ENCODE measurements at places on chromosomes 13 and 19.
A peak's percentile ranks its signal among the peaks of the same experiment; 100 is the strongest.

DNA sequence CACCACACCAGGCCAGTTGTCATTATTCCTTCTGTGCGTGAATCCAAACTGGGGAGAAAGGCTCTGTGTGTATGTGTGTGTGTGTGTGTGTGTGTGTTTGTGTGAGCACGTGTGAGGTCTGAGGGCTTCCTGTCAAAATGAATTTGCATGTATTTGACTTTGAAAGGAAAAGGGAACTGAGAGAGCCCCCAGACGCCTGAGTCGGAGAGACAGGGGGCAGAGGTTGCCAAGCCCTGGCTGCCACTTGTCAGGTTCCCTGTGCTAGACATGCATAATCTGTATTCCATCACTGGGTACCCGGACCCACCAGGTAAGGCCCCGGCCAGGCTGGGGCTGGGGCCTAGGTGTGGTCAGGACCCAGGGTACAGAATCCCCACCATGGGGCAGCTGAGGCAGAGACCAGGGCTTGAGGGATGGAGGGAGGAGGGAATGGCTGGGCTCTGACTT is at the start of gene CLEC17A:
Gene CLEC17A (plus strand): TSS at position 191 of the 447 bp plus-strand sequence. CDS start 77 bp downstream, at position 268.
- DNase-seq, result no peak

DNA sequence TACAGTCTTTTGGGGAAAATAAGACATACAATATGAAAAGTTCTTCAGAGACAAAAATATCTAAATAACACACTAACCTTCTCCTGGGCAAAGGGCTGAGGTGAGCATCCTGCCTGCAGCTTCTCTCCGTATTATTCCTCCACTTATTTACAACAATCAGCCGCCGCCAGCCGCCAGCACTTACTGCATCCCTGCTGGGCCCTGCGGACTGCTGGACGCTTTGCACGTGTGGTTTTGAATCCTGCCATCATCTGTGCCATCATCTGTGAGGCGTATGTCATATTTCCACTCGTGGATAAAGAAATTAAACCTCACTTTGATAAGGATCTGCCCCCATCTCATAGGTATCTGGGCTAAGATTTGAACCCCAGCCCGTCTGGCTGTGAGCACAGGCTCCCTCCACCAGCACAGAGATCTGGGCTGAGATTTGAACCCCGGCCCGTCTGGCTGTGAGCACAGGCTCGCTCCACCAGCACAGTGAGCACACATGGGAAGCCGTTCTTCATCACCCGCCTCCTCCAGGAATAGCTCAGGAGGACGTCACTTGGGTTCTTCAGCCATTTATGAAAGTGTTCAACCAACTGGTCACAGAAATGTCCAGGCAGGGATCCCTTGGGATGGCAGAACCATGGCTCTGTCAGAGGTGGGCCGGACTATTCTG is 35.2 kb upstream of the TUBGCP3 start:
- no peak for DNase-seq

GRCh38 chr13:29104461-29104860 is 284.3 kb downstream of the MTUS2 start:
- no peak for DNase-seq

DNA sequence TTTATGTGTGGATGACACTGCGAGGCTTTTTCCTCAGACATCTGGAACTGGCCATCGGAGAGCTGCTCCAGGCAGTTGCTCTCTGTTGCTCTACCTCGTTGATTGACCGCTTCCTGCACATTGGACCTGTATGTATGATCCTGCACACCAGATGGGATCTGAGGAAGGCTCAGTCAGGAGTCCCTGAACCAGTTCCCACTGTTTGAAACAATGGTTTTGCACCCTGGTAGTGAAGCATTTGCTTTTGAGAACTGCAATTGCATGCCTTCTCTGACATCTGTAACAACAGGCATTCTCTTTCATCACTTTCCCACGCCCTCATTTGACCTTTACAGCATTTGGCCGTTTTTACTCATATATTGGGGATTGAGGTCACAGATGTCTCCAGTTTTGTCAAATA is 61.1 kb upstream of the NPAS1 start:
- no peak for DNase-seq

- DNase-seq, result no peak
Measured at GRCh38 chr13:76522083-76522755, 364.0 kb downstream of the KCTD12 start.

DNA sequence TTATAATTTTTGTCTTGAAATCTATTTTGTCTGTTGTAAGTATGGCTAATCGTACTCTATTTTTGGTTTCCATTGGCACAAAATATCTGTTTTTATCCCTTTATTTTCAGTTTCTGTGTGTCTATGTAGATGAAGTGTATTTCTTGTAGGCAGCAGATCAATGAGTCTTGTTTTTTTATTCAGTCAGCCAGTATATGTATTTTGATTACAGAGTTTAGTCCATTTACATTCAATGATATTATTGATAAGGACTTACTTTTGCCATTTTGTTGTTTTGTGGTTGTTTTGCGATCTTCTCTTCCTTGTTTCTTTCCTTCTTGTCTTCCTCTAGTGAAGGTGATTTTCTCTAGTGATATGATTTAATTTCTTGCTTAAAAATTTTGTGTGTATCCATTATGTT is 336.3 kb upstream of the SPRY2 start:
- no peak for DNase-seq

- peak; percentile 71 for DNase-seq
Measured at GRCh38 chr19:18785179-18786124, 5.7 kb downstream of the COMP start.

DNA sequence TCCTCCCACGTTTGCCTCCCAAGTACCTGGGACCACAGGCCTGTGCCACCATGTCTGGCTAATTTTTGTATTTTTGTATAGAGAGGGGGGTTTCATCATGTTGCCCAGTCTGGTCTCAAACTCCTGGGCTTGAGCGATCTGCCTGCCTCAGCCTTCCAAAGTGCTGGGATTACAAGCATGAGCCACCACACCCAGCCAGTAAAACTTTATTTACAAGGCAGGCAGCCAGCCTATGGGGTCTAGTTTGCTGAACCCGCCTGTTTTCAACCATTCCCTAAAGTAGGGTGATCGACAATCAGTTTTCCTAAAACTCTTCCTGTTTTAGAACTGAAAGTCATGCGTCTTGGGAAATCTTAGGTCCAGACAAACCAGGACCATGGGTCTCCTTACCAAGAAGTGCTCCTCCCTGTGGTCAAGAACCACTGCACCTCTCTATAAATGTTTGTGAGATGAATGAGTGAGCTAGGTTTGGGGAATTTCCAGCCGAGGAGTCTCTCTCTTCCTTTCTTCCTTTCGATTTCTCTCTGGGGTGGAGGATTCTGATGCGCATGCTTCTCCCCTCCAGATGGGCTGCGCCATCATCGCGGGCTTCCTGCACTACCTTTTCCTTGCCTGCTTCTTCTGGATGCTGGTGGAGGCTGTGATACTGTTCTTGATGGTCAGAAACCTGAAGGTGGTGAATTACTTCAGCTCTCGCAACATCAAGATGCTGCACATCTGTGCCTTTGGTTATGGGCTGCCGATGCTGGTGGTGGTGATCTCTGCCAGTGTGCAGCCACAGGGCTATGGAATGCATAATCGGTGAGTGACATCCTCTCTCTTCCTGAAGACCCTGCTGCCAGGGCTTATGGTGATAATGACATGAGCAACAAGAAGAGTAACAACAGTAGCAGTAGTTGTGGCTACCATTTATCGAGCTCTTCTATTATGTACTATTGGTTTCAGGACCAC is 38.7 kb downstream of the ADGRE1 start:
- peak; percentile 5 for DNase-seq

- DNase-seq, result no peak
Measured at GRCh38 chr13:113555141-113555540, 29.4 kb upstream of the TFDP1 start.

DNA sequence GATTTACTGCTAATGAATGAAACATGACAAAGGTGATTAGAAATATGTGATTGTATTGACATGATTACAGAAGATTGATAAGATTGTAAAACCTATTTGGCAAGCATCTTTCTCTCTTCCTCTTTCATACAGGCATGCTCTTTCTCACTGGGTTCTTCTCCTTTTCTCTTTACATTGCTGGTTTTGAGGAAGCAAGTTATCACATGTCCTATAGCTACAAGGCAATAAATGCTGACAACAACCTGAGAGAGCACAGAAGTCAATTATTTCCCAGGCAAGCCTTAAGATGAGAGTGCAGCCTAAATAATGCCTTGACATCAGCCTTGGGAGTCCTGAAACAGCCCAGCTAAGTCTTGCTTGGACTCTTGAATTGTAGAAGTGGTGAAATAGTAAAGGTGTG is 875.0 kb downstream of the SLITRK1 start:
- no peak for DNase-seq

- DNase-seq, result no peak
Measured at GRCh38 chr19:33659835-33660234, 38.1 kb downstream of the CHST8 start.

DNA sequence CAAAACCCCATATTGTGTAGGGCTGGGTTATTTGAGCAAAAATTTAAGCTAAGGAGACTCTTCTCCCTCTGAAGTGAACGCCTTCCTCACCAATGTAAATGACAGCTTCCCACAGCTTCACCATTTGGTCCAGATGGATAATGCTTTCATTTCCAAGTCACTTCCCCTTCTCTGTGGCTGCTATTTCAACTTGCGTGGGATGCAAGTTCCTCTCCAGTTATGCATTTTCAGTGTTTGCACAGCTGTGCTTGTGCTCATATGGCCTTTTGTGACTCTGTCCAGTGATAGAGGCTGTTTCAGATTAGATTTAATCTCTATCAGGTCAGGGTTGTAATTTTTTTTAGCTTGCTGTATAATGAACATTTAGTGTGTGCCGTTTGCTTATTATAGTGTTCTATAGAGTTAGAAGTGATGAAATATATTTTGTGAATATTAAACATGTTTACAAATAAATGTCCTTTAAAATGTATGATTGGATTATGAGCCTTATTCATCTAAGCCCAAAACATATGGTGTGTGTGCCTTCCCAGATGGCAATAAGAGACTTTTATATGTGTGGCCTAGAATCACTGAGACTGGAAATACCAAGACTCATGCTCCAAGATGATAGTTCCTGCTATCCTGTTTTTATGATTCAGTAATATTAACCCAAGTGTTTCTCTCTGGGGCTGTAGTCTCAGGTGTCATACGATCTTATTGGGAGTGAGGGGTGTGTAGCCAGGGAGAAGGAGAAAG is 86.6 kb downstream of the TNFRSF19 start:
- no peak for DNase-seq

- no peak for DNase-seq
Measured at GRCh38 chr19:29860492-29860891, 48.7 kb downstream of the CCNE1 start.

DNA sequence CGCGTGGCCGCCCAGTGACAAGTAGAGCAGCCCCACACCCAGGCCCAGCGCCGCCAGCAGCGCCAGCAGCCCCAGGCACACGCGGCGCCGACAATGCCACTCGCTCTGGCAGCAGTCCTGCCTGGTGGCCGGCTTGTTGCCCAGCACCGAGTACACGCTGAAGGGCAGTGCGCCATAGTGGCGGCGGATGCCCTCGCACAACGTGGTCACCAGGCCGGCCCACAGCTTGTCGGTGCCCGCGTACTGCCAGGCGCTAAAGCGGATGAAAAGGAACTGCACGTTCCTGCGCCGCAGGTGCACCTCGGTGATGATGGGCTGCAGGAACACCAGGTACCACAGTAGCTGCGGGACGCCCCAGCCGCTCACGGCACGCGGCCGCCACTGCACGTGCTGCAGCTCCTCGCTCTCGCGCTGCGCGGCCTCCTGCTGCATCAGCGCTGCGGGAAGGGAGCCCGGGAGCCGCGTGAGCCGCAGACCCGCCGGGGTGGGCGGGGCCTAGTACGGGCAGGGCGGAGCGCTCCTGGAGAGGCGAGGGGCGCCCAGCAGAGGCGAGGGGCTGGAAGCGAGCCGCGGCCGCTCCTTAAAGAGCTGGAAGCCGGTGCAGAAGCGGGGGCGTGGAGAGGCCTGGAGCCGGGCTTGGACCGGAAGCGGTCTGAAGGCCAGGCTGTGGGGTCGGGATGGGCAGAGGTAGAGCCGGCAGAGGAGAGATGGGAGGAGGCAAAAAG is 7.3 kb downstream of the NKPD1 start:
- DNase-seq, result no peak

DNA sequence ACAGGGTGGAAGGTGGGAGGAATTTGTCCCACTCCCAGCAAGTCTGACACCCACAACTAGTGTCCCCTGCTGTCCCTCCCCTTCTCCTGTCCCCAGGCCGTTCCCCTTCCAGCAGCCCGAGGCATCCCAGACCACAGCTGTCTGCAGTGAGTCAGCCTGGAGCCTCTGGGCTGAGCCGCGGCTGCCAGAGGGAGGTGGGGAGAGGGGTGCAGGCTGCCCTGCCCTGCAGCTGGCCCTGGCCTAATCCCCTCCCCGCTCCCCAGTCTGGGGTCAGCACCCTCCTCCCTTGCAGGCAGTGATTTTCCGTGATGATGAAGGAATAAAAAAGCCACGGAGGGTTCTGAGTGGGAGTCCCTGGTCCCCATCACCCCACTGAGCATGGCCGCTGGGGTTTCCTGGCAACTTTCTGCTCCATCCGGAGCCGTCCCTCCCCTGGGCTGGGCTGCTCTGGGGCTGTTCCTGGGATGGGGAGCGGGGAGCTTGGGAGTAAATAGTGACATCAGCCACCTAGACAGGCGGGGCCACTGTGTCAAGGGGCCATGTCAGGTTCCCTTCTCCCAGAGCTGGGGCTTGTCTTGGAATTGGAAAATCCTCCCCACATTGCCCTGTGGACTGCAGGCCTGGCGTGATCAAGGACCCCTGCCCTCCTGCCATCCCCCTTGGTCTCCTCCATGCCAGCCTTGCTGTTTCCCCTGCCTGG is 16.8 kb downstream of the SPC24 start:
- DNase-seq, result no peak

DNA sequence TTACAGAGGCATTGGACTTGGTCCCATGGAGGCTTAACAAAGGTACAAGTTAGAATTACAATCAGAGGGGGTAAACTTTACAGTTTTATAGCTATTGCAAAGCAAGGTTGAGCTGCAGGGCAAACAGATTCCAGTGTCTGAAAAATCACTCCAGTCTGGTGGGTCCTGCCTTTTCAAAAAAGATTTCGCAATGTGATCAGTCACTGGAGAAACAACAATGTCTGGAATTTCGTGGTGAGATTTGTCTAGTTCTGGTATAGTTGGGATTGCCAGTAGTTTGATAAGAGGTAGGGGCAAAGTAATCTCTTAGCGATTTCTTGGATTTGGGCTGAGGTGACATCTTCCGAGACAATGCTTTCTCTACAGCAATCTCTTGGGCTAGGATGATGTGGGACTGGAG is 1198.2 kb upstream of the PCDH9 start:
- no peak for DNase-seq

DNA sequence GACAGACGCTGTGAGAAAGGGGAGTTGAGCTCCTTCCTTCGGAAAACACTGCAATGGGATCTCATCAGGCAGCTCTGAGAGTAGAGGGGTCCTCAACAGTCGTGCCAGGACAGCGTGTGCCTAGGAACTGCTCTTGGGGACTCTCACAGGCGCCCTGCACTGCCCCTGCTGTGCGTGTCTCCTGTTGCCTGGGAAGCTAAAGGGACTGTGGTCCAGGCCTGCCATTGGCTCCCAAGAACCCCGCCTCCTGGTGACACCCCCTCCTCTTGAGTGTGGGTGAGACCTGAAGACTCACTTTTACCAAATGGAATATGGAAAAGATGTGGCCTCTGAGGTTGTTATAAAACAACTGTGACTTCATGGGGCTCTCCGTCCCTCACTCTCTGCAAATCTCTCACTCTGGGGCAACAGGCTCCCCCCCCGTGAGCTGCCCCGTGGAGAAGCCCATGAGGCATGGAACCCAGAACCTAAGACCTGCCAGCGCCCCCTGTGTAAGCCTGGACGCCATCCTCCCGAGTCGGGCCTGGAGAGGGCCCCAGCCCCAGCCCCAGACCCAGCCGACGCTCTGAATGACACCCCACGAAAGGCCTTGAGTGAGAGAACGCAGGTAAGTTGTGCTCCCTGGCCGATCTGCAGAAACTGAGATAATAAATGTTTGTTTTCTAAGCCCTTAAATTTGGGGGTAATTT is 302.7 kb downstream of the FGF9 start:
- DNase-seq, result no peak

- no peak for DNase-seq
Measured at GRCh38 chr19:38563475-38563874, 54.3 kb downstream of the MAP4K1 start.
